ENCODE measurements at places on chromosomes 6 and 20.

DNA sequence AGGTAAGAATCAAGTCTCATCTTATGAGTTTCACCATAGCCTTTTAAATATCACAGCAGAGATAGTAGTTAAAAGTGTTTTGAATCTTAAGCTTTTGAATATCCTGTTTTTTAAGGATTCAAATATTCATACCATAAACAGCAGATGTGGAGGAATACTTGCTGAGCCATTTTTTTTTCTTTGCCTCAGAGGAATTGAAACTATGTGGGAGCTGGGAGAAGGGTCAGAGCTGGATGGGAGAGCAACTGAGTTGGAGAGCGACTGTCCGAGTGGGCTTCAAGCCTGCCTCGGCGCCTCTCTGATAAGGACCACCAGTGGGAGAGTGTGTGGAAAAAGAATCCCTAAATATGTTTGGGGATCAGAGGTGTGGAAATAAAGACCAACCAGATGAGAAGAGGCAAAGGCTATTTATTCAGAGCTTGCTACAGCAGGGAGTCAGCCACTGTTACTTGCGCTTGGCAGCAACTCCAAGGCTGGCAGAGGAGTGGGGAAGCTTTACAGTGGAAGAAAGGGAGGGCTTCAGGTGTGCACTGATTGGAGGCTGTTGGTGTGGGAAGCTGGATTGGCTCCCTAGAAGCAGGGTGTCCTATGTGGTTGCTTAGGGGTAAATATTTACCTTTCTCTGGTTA is 34.3 kb upstream of the MCUR1 start:
- DNase-seq, result no peak

DNA sequence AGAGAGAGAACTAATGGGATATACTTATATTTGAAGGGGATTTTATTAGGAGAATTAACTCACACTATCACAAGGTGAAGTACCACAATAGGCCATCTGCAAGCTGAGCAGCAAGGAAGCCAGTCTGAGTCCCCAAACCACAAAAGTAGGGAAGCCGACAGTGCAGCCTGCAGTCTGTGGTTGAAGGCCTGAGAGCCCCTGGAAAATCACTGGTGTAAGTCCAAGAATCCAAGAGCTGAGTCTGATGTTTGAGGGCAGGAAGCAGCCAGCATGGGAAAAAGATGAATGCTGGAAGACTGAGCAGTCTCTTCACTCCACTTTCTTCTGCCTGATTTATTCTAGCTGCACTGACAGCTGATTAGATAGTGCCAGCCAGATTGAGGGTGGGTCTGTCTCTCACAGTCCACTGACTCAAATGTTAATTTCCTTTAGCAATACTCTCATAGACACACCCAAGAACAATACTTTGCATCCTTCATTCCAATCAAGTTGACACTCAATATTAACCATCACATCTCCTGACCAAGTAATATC is 823.9 kb downstream of the PHF3 start:
- no peak for DNase-seq

DNA sequence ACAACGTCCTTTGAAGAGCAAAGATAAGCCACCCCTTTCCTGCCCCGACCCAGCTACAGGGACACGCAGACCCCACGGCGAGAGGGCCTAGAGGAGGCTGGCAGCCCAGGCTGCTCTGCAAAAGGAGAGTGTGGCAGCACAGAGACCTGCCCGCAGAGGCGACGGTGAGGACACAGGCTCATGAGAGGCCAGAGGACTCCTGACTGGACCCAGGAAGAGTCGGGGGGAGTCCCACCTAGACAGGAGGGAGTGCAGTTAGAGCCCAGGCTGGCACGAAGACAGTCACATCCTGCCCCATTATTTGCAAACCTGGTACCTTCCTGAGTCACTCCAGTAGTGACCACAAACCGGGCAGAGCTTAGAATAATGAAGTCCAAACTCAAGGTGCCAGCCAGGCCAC is 227.7 kb upstream of the CDH4 start:
- no peak for DNase-seq

DNA sequence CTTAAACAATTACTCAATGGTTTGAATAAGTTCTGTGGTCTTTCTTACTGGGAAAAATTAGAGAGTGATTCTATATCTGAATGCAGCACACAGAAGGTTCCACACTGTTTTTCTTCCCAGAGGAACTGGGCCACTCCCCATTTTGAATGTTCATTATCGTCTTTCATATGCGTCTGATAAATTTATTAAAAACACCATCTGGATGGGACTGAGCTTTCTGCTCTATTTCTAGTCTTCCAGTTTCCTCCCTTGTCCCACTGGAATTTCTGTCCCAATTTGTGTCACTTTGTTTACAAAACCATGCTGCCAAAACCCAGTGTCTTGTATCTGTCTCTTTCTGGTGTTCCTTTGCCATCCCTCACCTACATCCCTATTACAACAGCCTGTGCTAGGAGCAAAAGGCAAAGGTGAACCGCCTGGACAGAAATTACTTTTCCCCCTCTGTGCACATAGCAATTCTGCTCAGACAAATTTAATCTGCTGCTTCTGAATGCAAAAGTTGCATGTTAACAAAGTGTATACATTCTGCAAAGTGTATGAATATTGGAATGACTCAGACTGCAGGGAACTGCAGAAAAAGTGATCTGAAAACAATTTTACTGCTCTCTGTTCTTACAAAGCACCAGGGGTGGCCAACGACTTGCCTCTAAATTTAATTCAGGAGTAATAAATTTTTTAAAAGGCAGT is 333.6 kb downstream of the BTBD9 start:
- DNase-seq, result no peak

- no peak for DNase-seq
These were observed 66.3 kb downstream of the SMOC2 start for GRCh38 chr6:168507297-168507696.

- DNase-seq, result no peak
These were observed 357.2 kb upstream of the SULF2 start for GRCh38 chr20:48142516-48142773.

GRCh38 chr6:81747327-81747726 is 5.2 kb downstream of the TENT5A start:
- DNase-seq, result no peak

All from DMS 273 treated with DMSO at 0.1 percent for 48 hours (cell line).